ENCODE measurements at places on chromosomes 11 and 22.
A peak's percentile ranks its signal among the peaks of the same experiment; 100 is the strongest.

- no peaks in the 10 kb centered on the region for H3K36me3 ChIP-seq
- H3K4me3 ChIP-seq, result no peak overlapping the region
- no peak overlapping the region for H3K27ac ChIP-seq
- no peaks in the 10 kb centered on the region for H3K4me1 ChIP-seq
- DNase-seq, result no peak
- no peaks in the 10 kb centered on the region for H3K27me3 ChIP-seq
Measured at GRCh38 chr11:103888541-103888951, 147.9 kb upstream of the DDI1 start.

GRCh38 chr11:10282117-10282516 lies 11.9 kb downstream of the SBF2 start:
- no peaks in the 10 kb centered on the region for H3K27me3 ChIP-seq
- H3K27ac ChIP-seq, result no peak overlapping the region
- no peak overlapping the region for H3K4me3 ChIP-seq
- no peaks in the 10 kb centered on the region for H3K36me3 ChIP-seq

DNA sequence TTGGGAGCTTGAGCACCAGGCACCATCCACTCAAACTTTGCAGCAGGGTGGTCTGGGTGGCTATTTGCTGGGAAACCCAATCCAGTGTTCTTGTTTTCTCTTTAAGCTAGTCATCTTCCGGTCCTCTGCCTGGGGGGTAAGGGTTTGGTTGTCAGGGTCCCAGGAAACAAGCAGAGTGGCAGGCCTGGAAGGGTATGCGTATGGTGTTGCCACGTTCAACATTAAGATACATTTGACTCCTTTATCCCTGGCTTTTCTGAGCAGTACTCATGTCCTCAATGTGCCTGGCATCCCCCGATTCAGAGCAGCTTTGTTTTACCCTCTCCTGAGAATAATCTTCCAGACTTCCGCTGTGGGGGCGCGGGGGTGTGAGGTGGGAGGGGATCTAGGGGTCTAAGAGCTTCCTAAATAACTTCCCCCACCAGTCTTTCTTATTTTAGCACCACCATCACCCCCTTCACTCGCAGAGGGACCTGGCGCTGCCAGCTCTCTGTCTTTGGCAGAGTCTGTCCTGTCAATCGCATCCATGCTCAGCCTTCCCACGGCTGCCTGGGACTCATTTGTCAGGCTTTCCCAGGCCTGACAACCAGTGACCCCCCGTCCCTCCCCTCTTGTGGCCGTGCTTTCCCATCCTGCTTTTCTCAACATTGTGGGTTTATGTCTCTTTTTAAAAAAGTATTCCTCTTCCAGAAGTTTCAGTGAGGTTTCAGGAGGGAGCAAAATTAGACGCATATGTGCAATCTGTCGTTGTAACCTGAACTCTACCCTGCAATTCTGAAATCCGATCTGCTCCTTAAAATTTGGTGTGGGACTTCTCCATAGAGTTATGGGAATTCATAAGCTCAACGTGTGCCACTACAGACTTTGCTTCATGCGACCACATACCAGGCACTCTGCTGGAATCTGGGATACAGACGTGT lies 27.0 kb upstream of the RBFOX2 start:
- no peak overlapping the region for H3K27ac ChIP-seq
- no peak for DNase-seq
- H3K4me1 ChIP-seq, result peaks cover 10% of the 10 kb centered on the region
- H3K27me3 ChIP-seq, result no peaks in the 10 kb centered on the region
- no peak overlapping the region for H3K4me3 ChIP-seq
- no peaks in the 10 kb centered on the region for H3K36me3 ChIP-seq

GRCh38 chr22:39430576-39431150 lies 26.1 kb upstream of the MGAT3 start:
- no peak overlapping the region for H3K4me3 ChIP-seq
- H3K27ac ChIP-seq, result peak overlapping the region; percentile 93
- peaks cover 36% of the 10 kb centered on the region for H3K36me3 ChIP-seq

- H3K4me3 ChIP-seq, result peak overlapping the region; percentile 72
- peaks cover 9% of the 10 kb centered on the region for H3K36me3 ChIP-seq
- peak; percentile 57 for DNase-seq
- H3K27me3 ChIP-seq, result peaks cover under 1% of the 10 kb centered on the region
Measured at GRCh38 chr11:65779919-65780769, 632 bp downstream of the AP5B1 start.

- no peak overlapping the region for H3K4me3 ChIP-seq
- no peak for DNase-seq
Measured at GRCh38 chr11:34303028-34303570, 54.7 kb downstream of the ABTB2 start.

GRCh38 chr11:116835791-116836631 lies 1.4 kb downstream of the APOA1 start:
- H3K27me3 ChIP-seq, result no peaks in the 10 kb centered on the region
- H3K4me3 ChIP-seq, result peak overlapping the region; percentile 38
- H3K36me3 ChIP-seq, result no peaks in the 10 kb centered on the region
- H3K4me1 ChIP-seq, result peaks cover 10% of the 10 kb centered on the region

DNA sequence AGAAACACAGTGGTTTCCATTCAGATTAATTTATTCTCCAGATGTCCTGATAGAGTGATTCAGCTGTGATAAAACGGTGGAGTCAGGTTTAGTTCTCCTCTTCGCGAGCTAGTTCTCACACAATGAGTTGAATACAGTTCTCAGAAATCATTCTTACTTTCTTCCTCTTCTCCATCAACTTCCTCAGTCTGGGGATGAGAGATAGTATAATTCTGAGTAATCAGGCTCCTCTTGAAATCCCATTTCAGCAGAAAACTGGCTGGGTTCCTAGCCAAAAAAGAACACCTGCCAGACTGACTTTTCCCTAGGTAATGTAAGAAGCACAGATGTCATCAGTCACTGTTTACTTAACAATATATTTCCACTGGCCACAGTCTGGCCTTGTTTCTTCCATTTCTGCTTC lies 76.7 kb downstream of the SVIP start:
- DNase-seq, result no peak
- no peaks in the 10 kb centered on the region for H3K36me3 ChIP-seq
- no peak overlapping the region for H3K27ac ChIP-seq
- no peaks in the 10 kb centered on the region for H3K27me3 ChIP-seq

DNA sequence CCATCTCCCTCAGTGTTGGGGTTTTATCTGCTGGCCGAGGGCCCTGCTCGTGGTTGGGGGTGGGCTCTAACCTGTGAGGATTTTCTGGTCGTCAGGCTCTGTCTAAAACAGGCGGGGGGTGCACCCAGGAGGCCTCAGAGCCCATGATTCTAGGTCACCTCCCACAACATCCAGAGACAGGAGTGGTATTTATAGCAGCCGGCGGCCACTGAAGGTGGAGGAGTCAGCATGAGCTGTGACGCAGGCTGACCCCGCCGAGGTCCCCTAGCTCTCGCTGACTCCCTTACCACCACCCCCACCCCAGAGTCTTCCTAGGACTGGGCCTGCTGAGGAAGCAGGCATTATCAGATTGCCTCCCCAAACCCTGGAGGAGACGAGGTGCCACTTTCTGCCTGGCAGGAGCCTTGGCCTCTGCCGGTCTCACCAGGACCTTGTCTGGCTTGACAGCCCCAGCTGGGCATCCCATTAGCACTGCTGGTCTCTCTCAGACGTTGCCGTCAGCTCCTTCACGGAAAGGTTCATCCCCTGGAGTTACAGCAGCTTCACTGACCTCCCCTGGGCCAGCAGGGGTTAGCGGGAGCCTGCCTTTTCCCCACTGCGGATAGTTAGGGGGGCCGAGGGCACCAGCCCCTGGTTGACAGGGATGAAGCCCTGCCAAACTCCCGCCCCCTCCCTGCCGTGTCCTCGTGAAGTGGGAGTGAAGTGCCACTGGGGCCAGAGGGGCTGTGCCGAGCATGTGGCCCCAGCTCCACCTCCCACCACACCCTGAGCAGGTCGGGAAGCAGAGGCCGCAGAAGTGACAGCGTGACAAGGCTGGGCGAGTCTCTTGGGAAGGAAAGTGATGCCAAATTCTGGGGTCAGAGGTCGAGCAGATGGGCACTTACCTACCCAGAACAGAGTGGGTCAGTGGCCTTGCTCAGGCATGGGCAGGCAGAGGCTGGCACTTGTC lies 26.5 kb downstream of the DAGLA start:
- H3K27me3 ChIP-seq, result no peaks in the 10 kb centered on the region
- H3K36me3 ChIP-seq, result no peaks in the 10 kb centered on the region
- H3K4me3 ChIP-seq, result no peak overlapping the region
- H3K27ac ChIP-seq, result no peak overlapping the region
- H3K4me1 ChIP-seq, result no peaks in the 10 kb centered on the region

DNA sequence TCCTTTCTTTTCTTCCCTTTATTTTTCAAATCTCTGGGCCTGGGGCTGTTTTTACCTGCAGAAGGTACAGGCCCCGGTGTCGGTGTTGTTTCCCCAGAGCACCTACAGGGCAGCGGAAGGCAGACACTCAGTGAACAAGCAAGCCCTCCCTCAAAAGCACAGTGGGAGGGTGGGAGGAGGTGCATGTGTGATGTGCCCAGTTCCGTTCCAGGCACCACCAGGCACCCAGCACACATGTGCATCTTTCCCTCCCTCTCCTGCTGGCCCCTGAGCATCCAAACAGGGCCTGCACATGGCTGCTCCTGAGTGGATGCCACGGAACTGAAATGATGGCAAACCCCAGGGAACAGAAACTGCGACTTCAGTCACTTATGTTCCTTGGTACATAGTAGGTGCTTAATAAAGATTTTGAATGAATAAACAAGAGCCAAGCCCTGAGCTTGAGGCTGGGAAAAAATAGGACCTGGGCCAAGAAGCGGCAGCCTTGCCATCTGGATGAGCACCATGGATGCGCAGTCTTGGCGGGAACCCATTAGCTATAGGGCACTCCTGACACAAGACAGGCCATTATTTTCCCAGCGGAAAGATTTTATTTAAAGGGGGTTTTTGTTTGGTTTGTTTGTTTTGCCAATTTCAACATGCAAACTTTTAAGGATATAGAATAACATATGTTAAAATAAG lies 47.8 kb downstream of the ARRB1 start:
- H3K4me1 ChIP-seq, result no peaks in the 10 kb centered on the region
- DNase-seq, result no peak
- H3K27me3 ChIP-seq, result no peaks in the 10 kb centered on the region
- H3K36me3 ChIP-seq, result no peaks in the 10 kb centered on the region
- no peak overlapping the region for H3K27ac ChIP-seq

DNA sequence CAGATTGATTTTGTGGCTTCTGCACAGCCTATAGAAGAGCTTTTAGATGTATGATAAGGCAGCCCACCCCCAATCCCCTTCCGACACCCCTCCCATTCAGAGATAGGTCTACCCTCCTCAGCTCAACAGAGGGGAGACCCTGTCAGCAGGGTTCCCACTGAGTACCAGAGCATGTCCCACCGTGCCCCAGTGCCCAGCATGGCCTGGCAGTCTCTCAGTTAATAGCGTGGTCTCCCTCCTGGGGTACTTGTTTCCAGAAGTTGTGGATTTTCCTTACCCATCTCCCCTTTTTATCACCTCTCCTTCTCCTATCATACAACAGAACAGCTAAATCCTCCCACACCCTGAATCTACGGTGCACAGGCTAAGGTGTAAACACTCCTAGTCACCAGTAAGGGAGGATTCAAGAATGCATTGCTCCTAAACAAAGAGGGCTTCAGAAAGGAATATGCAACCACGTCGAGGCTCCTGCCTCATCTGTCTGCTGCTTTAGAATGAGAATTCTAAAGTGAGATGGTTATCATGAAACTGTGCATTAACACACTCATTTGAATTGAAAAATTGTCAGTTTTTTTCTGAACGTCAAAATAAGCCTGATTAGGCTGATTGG lies 6.7 kb downstream of the PLAAT2 start:
- H3K27me3 ChIP-seq, result no peaks in the 10 kb centered on the region
- no peak overlapping the region for H3K27ac ChIP-seq
- no peak for DNase-seq

DNA sequence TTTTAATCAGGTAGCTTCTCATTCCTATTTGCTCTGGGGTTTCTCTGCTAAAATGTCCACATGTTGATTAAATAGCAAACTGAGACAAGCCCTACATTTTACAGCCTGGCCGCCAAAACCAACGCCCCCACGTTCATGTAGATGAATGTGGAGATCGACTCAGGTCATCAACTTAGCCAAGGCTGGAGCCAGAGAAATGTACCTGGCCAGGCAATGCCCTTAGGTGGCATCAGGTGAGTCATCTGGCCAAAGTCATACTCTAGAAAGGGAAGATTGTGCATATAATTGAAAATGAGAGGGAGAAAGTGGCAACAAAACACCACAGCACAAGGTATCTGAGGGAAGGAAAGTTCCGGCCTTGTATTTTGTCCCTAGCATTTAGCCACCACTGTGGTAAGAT lies 37.1 kb upstream of the CCDC89 start:
- H3K27me3 ChIP-seq, result no peaks in the 10 kb centered on the region
- DNase-seq, result no peak
- H3K4me1 ChIP-seq, result peaks cover 13% of the 10 kb centered on the region
- H3K36me3 ChIP-seq, result no peaks in the 10 kb centered on the region

GRCh38 chr22:19666673-19667593 lies 47.4 kb upstream of the SEPTIN5 start:
- no peaks in the 10 kb centered on the region for H3K36me3 ChIP-seq
- H3K4me3 ChIP-seq, result no peak overlapping the region
- peaks cover 35% of the 10 kb centered on the region for H3K4me1 ChIP-seq
- DNase-seq, result no peak
- peak overlapping the region; percentile 36 for H3K27ac ChIP-seq
- no peaks in the 10 kb centered on the region for H3K27me3 ChIP-seq

DNA sequence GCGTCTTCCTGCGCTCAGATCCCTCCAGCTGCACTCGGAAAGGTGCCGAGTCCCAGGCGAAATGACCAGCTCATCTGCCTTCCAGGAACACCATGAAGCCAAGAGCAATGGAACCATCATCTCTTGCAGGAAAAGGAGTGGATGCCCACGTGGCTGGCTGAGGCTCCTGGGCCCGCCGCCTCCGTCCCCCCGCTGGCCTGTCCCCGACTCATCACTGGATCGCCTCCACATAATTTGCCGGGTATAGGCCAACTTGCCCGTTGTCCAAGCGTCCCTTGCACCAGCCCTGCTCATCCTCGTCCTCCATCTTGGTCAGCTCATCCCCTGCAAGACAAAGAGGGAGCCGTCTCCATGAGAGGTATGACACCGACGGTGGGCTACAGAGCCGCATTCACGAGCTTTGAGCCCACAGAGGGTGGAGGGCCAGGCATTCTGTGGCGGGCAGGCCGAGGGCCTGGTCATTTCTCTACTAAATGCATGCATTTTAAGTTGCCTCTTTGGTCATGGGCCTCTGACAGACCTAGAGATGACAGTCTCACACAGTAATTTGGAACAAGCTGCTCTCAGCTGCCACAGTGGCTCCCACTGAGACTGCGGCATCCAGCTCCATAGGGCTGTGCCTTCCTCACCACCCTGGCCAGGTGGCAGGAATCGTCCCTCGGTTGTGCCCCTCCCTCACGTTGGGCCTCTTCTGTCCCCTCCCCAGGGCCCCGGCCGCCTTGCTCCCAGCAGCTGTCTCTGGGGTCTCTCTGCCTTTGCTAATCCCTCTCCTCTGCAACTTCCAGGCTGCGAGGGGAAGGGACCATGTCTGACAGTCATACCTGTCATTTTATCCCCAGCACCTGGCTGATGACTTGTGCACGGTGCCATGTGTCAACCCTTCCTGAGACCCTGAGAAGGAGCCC lies 14.3 kb upstream of the ARFGAP3 start:
- no peak for DNase-seq
- no peak overlapping the region for H3K27ac ChIP-seq
- H3K36me3 ChIP-seq, result peaks cover 59% of the 10 kb centered on the region
- no peaks in the 10 kb centered on the region for H3K27me3 ChIP-seq
